ENCODE measurements at places on chromosomes 4 and X. TPM values are rescaled to one million over a fixed set of nuclear protein-coding genes. Genes with fewer than 3 reads are reported as not detected.

The UGT8 gene
- total RNA-seq: not detected

The CPZ gene
- total RNA-seq: 33.7 TPM

The CSAG2 gene
- not detected for total RNA-seq

The SPINK2 gene
- not detected for total RNA-seq

The KDR gene
- 1.9 TPM for total RNA-seq

The CXCL6 gene
- 0.47 TPM for total RNA-seq

The ADH1B gene
- total RNA-seq: 565 TPM

The JAKMIP1 gene
- total RNA-seq: not detected

The PRPS1 gene
- 35.3 TPM for total RNA-seq

Data from smooth muscle cell of the coronary artery (primary cell).